Central memory CD8-positive, alpha-beta T cell (primary cell): ENCODE measurements at places on chromosomes 7 and 10.
A peak's percentile ranks its signal among the peaks of the same experiment; 100 is the strongest.

- no peak for DNase-seq
Observed at GRCh38 chr10:100999742-101000126, at the start of gene LZTS2. TSS of gene LZTS2 (plus strand) at chr10:100999808. CDS start at chr10:101002539, 2,731 bp downstream.

- no peak for DNase-seq
Observed at GRCh38 chr7:5232874-5233273, 42.8 kb downstream of the WIPI2 start.

DNA sequence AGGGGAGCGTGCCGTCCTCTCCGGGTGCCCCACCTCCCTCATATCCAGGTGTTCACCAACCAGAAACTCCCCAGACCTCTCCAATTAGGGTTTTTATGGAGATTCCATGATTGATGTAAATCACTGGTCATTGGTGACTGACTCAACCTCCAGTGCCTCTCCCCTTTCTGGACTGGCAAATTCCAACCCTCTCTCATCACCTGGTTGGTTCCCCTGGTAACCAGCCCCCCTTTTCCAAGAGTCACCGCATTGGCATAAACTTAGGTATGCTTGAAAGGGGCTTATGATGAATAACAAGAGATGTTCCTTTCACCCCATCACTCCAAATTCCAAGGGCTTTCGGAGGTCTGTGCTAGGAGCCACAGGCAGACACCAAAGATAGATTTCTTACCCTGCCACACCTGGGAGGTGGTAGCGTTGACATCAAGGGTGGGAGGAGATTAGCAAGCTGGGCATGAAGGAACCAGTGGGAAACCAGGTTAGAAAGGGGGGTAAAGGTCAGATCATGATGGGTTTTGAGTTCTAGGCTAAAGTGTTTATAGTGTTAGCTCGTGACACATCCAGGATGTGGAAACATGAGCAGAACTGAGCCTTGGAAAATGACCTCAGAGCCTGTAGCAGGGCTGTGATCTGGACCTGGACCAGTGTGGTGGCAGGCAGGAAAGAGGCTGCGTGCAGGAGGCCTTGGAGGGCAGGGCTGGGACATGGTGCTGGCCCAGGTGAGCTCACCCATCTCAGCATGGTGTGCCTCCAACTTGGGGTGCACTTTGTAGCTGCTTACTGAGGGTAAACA, 45.1 kb downstream of the CAMK1D start:
- DNase-seq = no peak

DNA sequence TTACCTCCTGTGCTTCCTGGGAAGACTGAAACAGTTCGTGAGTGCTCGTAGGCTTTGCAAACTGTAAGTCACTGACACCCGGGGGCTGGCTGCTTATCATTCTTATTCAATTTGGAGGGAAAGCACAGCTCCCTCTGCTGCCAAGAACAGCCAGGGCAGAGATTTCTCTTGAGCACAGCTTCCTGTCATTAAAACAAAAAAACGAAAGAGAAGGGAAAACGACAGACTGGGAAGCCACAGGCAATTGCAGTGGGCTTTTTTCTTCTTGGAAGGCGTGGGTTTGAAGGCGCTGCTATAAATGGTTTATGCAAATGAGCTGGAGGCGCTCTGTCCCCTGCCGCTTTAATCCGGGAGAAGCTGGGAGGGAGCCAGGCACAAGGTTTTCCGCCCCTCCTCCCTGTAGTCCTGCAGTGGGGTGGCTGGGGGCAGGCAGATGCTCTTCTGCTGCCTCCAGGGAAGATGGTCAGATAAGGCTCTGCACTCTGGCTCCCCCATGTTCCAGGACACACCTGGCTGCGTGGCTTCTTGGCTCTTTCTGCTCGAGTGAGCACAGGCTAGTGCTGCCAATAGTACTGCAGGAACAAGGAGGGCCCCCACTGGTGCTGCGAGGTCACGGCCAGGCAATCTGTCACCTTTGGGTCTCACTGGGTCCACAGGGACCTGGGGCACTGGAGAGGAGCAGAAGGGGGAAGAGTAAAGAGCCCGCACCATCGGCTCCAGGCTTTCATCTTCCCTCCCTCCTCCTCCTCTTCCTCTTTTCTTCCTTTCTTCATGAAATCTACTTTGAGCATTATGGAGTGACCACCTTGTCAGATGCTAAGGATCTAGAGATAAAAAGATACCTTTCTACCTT, 49.5 kb downstream of the NEURL1 start:
- DNase-seq = no peak

DNA sequence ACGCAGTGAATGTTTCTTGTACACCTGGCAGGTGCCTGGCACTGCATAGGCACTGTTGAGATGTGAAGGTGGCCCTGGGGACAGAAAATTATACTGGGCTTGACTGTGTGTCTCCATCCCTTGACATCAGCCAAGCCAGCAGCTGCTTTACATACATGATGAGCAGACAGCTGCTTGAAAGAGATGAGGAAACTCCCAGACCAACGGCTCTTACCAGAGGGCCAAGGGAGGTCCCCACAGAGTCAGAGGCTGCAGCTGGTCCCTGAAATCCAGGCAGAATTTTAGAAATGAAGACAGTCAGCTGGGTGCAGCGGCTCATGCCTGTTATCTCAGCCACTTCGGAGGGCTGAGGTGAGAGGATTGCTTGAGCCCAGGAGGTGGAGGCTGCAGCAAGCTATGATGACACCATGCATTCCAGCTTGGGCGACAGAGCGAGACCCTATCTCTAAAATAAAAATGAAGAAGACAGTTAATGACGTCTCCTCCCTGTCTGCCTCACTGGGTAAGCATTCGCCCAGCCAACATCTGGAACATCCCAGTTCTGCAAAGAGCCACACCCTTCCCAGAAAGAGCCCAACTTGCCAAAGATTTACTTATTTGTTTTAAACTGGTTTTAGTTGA, 17.6 kb downstream of the LIMK1 start:
- DNase-seq = no peak

DNA sequence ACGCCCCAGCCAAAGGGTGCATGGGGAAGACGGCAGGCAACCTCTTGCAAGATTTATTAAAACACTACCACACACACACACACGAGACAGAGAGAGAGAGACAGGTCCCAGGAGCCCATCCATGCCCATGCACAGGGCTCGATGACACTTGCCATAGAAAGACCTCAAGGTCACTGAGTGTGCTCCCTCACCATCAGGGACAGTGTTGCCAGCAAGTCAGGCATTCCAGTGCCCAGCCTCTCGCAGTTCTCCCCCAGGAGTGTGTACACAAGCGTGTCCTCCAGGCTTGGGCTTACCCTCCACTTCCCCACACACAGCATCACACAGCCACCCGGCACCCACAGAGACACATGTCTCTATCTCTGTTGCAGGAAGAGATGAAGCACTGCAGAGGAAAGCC, 46.8 kb upstream of the SLF2 start:
- no peak for DNase-seq

GRCh38 chr10:6275022-6275997, 72.6 kb downstream of the PFKFB3 start:
- peak; percentile 84 for DNase-seq

GRCh38 chr7:4888161-4888560, 4.6 kb upstream of the RADIL start:
- no peak for DNase-seq

DNA sequence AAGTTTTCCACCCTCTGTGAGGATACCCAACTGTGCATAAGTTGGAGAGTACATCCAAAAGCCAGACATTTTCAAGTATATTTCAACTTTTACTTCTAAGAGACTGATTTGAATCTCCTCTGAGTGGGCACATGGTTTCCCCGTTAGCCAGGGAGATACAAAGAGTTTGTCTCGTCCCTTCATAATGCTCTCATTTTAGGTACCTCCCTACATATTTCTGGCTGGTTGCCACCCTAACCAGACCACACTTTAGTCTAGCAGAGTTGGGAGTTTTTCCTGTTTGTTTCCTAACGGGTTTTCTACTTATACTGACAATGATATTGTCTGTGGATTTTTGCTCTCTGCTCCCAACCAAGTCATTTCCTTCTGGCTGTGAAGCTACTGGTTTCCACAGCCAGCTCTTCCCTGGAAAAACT, 180.3 kb downstream of the CCDC71L start:
- DNase-seq = no peak

- no peak for DNase-seq
Observed at GRCh38 chr7:118214833-118215182, 9.7 kb upstream of the ANKRD7 start.

DNA sequence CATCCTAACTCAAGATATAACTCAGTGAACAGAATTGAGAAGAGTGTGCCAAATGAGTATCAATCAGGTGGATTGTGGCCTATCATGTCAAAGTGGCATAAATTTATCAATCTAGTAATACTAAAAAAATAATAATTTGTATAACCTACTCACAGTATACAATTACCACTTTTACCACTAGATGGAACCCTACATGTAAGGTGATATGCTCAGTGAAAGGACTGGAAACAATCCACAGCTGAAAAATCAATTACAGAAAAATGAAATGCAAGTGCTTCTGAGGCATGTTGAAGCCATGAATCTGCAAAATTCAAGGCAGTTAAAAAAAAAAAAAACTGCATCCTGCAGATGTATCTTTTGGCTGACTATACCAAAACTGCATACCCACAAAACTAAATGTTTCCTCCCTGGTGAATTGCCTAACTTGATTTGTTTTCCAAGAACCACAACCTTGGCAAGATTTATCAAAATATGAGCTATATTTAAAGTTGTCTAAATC, 13.9 kb downstream of the ARHGAP19 start:
- no peak for DNase-seq

DNA sequence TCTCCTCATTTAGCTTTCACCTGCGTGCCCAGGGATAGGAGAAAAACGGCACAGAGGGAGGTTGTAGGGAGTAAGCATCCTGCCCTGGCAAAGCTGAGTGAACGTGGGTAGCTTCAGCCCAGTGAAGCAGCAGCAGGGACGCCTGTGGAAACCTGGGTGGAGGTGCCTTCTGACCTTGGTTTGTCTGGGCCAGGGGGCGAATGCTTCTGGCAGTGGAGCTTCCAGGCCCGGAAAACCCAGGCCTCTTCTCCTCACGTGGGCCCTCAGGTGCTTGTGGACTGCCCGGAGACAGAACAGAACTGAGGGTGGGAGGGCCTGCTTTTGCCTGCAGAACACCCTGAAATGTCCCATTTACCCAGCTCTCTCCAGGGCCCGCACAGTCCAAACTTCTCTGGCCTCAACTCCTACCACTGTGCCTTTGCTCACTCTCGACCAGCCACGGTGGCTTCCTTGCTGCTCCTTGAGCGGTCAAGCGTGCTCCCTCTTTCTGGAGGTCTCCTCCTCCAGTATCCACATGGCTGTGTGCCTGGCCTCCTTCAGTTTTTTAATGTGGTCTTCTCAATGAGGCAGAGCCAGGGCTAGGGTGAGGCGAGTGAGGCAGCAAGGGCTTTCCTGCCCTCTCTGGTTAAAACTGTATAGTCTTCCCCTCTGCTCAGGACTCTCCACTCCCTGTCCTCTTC, 62.4 kb downstream of the TMEM209 start:
- no peak for DNase-seq

- DNase-seq = no peak
Observed at GRCh38 chr10:97771913-97772823, at the start of gene SFRP5. TSS of gene SFRP5 (minus strand) at chr10:97771999. CDS start at chr10:97771833, 166 bp downstream.

DNA sequence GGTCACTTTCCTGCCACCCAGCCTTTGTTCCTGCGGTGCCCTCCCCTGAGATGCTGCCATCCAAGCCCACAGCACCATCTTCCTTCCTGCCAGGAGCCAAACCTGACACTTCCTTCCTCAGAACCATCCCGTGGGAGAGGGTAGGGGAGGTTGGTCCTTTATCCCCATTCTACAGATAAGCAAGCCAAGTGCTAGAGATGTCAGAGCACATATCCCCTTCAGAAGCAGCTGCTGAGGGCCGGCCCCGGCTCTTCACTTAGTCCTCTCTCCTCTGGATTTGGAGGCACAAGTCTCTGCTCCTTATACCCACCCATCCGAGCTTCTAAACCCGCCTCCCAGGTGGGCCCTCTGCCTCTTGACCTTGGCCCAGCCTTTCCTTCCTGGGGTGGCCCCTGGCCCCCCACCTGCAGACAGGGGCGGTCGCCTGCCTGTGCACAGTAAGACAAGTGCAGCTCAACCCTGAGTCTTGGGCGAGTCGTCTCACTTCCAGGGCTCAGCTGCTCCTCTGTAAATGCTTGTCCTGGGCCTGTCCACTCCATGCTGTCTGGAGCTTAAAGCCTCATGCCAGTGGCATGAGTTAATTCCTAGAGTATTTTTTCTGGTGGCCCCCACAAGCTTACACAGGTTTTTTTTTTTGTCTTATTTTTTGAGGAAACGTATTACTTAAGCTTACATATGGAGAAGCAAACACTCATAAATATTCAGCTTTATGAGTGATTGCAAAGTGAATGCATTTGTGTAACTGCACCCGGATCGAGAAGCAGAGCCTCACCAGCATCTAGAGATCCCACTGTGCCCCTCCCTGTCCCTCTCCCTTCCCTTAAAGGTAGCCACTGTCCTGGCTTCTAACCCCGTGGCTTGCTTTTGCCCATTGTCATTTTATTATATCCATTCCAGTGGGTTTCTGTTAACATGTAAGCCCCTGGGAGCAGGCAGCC, 125.1 kb downstream of the CDH23 start:
- DNase-seq = no peak

DNA sequence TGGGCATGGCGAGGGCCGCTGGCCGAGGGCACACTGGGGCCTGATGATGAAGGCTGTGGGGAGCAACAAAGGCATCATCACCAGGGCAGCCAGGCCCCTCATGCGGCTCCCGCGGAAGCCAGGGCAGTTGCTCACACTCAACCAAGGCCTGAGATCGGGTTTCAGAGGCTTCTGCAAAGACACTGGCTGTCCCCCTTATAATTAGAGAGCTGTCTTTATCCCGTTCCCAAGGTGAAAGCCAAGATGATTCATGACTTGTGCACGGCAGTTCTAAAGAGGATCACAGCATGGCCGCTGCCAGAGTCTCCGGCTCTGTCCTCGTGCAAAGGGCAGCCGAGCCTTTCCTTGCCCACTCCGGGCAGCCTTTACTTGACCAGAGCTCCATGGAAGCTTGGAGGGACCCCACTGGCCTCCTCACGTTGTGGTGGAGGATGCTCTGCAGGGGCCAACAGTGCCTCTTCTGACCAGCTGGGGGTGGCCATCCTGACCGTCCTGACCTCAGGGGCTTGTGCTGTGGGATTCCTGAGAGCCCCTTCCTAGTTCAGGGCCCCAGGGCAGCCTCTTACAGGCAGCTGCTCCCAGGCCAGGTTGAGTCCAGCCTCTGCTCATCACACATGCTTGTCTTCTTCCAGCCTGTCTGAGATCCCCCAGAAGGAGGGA, 82.3 kb downstream of the PRKAG2 start:
- DNase-seq = no peak

DNA sequence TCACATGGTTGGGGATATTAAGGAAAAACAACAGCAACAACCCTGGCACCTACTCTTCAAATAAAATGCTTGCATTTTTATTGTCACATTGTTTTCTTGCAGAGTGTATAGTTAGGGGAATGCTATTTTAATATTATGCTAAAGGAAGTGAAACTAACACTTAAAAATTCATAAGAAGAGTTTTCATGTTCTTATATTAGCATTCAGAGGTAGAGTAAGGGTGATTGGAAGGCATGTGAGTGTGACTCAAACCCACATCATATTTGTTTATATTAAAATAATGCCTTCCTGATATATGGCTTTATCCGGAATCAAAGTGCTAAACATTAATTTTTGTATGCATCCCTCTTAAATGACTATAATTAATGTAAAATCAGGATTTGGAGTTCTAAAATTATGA, 59.8 kb upstream of the TES start:
- no peak for DNase-seq
